ENCODE measurements at places on chromosomes 6 and 20.

GRCh38 chr20:22563062-22563965 is 21.1 kb downstream of the FOXA2 start:
- no peak for DNase-seq

DNA sequence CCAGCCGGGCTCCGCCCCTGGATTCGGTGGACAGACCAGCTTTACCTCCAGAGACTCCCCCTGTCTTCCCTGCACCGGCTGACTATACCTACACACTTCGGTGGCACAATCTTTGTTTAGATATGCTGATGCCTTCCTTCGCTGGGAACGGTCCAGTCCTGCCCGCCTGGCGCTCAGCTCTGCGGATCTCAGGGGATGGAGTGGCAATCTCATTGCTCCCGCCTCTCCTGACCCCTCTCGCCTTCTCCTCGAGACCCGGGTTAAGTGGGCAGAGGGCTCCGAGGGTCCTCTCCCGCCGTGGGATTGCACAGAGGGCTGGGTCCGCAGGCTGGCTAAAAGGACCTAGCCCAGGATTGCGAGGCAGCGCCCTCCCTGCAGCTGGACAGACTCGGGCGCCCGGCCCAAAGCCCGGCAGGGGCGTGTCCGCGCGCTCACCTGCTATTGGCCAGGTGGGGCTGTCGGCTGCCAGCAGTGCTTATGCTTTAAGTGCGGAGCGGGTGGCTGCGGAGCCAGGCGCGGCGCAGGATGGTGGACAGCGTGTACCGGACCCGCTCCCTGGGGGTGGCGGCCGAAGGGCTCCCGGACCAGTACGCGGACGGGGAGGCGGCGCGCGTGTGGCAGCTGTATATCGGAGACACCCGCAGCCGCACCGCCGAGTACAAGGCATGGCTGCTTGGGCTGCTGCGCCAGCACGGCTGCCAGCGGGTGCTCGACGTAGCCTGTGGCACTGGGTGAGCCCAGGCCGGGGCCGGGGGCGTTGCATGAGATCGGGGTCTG is at the start of gene GNMT:
Gene GNMT (plus strand): TSS at position 512 of the 777 bp plus-strand sequence. CDS start 14 bp downstream, at position 526.
- no peak for DNase-seq

- DNase-seq = no peak
Observed at GRCh38 chr6:111157412-111157811, 70.1 kb downstream of the SLC16A10 start.

DNA sequence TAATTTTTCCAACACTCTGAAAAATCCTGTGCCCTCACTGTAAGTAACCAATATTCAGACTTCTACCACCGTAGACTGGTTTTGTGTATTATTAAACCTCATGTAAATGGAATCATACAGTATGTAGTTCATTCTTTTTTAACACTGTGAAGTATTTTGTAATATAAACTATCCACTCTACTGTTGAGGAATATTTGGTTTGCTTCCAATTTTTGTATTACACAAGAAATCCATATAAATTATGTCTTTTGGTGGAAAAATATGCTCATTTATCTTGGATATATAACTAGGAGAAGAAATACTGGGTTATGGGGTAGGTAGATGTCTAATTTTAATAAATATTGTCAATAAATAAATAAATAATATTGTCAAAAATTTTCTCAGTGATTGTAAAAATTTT is 116.8 kb downstream of the CHD6 start:
- DNase-seq = no peak

- no peak for DNase-seq
Observed at GRCh38 chr6:116139917-116140316, 14.0 kb upstream of the COL10A1 start.

DNA sequence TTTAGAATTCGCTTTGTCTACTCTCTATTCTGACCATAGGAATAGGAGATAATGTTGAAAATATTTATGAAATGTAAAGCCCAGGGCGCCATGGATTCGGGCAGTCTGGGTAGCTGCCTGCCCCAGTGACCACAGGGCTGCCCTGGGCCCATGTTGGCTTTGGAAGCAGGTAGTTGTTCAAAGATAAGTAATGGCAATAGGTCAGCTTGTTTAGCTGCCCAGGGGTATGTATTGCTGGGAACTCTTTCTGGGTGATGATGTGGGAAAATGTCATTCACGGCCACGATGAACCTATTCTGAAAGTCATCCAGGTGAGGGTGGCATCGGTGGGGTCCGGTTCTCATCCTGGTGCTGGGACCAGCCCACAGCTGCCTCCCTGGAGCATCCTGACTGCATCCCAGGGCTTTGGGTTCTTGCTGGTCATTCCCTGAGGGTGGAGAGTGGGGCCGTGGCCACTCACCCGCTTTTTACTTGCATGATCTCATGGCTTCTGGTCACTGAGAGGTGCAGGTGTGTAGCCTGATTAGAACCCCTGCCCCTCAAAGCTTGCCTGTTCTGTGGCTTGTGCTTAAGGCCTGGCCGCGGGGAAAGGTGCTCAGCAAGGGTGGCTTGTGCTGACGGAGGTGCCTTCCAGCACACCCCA is 102.8 kb downstream of the ERMARD start:
- DNase-seq = no peak

DNA sequence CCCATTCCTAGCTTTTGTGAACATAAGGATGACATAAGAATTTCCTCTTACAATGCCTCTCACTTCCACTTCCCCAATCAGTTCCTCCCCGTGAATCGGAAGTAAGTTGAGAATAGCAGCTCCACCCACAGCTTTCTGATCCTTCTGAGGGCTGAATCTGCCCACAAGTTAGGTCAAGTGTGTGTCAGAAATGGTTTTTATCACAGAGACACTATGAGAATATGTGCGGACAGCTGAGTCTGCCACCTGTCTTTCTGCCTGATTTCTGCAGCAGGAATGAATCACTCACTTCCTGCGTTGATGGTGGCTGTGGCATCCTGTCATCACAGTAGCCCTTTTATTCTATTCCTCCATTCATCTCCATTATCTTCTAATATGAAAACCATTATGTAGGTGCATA is 70.2 kb downstream of the RIN2 start:
- no peak for DNase-seq

GRCh38 chr6:10084111-10084986 is 330.5 kb downstream of the TFAP2A start:
- DNase-seq = no peak

- DNase-seq = no peak
Observed at GRCh38 chr6:99114769-99115406, 167.1 kb upstream of the FBXL4 start.

DNA sequence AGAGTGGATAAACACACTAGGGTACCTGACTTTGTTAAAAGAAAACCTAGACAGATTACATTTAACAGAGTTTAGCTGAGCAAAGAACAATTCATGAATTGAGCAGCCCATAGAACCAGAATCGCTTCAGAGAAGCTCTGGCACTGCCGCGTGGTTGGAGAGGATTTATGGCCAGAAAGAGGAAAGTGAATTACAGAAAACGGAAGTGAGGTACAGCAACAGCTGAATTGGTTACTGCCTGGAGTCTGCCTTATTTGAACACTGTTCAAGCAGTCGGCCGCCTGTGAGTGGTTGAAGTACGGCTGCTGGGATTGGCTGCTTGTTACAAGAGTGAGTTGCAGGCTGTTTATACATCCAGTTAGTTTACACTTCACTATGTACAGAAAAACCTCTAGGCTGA is 253.8 kb upstream of the CDYL start:
- DNase-seq = no peak

- no peak for DNase-seq
Observed at GRCh38 chr20:13341737-13342393, 120.8 kb downstream of the ISM1 start.

- no peak for DNase-seq
Observed at GRCh38 chr6:18577491-18577890, 190.3 kb downstream of the RNF144B start.

DNA sequence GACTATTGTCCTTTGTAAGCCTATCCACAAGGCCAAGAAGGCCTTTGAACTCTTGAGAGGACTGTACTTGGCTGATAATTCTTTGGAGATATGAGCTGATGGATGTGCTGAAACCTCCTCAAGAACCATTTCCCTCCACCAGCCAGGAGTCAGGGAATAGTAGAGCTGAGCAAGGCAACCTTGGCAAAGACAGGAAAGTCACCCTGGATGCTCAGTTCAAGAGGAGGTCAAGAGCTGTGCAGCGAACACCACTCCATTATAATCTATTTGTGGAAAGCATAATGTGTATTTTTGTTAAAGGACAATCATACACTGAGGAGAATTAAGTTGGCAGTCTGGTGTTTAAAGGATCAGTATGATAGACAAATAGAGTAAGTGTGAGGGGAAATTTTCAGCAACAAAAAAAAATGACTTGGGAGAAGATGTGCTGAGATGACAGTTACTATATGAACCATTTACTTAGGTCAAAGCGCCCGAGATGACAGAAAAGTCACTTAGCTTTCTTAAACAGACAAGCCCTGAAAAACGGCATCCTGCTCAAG is 177.2 kb upstream of the COL21A1 start:
- DNase-seq = no peak

- DNase-seq = no peak
Observed at GRCh38 chr6:109610590-109610989, 80.4 kb downstream of the AK9 start.

GRCh38 chr20:14716351-14716801 is 379.0 kb upstream of the FLRT3 start:
- no peak for DNase-seq

DNA sequence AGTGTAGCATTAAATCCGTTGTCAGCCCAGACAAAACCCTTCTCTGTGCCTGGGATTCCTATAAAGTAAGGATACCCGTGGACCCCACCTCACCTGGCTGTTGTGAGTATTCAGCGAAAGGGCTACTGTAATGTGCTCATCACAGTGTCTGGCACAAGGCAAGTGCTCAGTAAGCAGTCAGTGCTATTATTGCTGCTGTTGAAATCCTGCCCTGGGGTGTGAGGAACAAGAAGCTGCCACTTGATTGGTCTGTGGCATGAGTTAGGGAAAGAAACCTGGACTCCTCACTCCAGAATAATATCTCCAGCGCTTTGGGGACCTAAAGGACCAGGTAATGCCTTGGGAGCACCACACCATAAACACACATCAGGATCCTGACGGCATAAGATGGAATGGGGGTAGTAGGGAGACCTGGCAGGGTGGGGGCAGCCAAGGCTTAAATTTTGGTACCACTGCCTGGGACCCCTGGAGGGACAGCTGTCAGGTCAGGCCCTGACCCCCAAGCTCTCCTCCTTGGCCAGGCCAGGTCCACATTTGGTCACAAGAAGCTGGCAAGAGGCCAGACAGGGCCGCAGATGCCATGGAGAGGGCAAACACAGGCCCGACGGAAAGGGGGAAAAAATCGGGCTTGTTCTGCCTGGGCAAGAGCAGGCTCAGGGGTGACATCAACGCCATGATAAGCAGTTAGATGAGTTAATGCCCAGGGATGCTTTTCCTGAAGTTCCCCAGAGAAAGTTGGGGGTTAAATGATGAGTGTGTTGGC is 66.5 kb downstream of the MRPL14 start:
- no peak for DNase-seq

DNA sequence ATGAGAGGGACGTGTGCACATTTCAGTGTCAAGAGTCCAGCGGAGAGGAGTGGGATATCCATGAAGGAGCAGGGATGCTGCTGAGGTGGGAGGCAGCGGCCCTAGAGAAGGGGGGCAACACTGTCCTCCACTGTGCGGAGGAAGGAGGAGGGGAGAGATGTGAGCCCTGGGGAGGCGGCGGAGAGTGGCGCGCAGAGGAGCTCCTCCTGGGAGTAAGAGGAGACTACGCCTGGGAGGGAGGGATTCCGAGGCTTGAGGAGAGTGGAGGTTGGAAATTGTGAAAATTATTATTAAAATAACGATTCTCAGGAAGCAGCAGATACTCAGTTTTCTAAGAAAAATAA is 142.7 kb downstream of the CEP57L1 start:
- no peak for DNase-seq

DNA sequence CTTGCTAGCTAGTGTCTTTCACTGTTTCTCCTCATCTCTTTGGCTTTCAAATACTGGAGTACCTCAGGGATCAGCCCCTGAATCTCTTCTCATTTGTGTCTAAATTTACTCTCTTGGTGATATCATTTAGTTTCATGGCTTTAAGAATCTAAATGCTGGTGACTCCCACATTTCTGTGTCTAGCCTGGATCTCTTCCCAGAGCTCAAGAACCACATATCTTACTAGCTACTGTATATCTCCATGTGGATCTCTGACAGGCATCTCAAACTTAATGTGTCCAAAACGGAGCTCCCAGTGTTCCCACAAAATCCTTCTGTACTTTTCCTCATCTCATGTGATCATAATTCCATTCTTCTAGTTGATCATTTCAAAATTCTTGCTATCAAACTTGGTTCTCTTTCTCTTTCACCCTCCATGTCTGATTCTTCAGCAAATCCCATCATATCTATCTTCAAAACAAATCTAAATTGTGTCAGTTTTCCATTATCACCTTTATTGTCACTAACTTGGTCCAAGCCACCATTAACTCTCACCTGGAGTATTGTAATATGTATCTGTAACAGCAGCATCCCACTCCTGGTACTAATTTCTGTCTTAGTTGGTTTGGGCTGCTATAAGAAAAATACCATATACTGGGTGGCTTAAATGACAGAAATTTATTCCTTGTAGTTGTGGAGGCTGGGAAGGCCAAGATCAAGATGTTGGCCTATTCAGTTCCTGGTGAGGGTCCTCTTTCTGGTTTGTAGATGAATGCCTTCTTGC is 45.9 kb downstream of the CCDC170 start:
- no peak for DNase-seq

DNA sequence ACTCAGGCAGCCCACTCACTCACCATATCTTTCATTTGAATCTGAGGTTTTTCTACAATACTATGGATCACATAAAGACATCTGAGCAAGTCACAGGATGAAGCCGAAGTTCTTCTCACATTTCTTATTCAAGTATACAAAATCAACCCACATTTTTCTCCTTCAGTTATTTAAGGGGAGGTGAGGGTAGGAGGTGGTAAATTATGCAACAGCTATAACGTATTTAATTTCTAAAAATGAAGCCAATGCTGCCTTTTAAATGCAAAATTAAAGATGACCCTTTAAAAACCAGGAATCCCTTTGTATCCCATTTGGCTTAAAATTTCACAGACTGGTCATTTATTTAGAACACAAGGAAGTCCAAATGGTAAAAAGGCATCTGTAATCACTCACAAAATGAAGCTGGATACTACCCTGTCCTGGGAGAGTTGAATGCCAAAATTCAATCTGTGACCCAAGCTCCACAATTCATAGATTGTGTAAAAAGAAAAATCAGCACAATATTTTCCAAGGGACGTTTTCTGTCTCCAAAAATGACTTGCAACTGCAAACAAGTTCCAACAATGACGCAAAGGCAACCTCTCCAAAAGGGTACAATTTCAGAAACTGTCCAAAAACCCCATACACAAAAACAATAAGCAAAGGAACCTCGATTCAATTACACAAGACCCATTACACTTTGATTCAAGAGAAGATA is 48.8 kb downstream of the EPB41L2 start:
- no peak for DNase-seq

GRCh38 chr6:151448623-151449022 is 3.3 kb downstream of the RMND1 start:
- DNase-seq = no peak

DNA sequence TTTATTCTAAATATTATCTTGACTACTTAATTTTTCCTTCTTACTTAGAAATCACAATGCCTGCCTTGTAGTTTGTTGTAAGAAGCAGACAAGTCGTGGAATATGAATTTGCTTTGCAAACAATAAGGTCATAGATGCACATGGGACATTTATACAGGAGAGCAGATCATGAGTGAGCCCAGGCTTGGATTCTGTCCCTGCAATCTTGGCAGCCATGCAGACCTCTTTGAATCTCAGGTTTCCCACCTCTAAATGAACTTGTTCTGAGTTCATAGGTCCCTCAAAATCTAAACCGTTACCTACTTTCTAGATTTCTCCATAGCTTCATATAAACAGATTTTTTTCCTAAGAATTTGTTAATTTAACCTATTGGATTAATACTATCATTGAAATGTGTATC is 19.5 kb downstream of the KIAA0408 start:
- no peak for DNase-seq
